ENCODE measurements at places on chromosomes 16 and 17.

GRCh38 chr16:77943801-77944200, 78.5 kb upstream of the CLEC3A start:
- no peak for DNase-seq

GRCh38 chr16:48081656-48082055, 74.1 kb downstream of the ABCC12 start:
- no peak for DNase-seq

DNA sequence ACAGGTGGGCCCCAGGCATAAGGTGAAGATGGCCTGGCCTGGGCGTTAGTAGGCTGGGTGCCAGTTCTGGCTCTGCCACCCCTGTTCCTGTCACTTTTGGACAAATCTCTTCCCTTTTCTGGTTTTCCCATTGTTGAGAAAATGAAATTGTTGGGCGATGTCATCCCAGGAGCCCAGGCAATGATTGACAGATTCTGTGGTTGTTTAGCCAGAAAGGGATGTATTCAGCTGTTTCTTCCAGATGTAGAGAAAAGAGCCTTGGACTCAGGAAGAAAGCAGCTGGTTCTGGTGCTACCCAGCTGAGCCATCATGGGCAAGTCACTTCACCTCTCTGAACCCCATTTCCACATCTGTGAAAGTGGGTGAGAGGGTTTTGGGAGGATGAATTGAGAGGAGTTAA, 60.1 kb upstream of the MRTFB start:
- DNase-seq, result no peak

DNA sequence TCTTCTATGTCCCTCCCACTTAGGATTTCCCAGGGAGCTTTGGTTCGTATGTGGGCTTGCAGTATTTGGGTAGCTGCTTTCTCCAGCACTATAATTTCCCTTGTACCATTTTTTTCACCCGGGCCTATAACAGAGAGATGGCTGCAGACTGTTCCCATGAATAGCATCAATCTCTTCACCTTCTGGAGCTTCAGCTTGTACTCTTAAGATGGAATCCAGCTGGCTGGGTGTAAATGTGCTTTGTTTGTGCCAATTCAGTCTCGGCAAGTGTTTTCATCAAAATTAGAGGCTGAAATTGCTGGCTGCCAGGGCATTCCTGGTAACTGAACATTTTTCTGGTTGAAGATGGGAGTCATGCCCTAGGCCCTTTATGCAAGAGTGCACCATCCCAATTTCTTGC, 12.2 kb upstream of the CPD start:
- no peak for DNase-seq

GRCh38 chr17:50923611-50924010, 57.5 kb upstream of the TOB1 start:
- no peak for DNase-seq

- no peak for DNase-seq
Measured at GRCh38 chr17:27888945-27889344, 4.2 kb downstream of the LYRM9 start.

Measured in activated CD8-positive, alpha-beta memory T cell treated with anti-CD3 and anti-CD28 coated beads, Interleukin-2, amount 50 U/mL, for 4 hours (primary cell).